ENCODE measurements at places on chromosomes 6 and 20.

DNA sequence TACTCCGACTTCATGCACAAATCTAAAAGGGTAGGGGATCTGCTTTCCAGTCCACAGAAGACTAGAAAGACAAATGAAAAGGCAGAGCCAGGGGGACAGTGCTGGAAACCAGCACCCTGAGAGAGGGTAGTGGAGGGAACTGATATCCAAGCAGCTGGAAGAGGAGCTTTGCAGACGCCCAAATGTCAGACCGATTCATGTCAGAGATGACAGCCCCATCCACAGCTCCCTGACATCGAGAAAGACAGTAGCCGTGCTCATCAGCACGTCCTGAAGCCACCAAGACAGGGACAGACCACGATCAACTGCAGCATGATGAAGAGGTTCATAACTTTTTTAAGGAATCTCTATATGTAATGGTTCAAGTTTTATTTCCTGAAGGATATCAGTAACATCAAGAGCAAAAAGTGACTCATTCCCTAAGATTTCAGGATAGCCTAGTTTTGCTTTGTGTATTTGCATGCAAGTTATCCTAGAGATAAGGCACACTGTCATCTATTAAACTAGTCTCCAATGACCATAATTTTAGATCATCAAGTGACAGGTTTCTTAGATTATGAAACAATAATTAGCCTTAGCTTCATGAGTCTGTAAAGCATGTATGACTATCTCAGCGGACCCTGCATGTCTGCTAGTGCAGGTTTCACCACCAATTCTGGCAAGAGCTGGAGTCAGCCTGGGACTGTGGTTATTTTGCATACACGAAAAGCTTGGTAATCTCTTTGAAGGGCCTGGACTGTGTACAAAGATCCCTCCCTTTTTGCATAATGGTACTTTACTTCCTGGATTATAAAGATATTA, 43.0 kb downstream of the PRDM1 start:
- DNase-seq, result no peak

- DNase-seq, result no peak
Measured at GRCh38 chr6:147141711-147142308, 62.4 kb upstream of the STXBP5 start.

DNA sequence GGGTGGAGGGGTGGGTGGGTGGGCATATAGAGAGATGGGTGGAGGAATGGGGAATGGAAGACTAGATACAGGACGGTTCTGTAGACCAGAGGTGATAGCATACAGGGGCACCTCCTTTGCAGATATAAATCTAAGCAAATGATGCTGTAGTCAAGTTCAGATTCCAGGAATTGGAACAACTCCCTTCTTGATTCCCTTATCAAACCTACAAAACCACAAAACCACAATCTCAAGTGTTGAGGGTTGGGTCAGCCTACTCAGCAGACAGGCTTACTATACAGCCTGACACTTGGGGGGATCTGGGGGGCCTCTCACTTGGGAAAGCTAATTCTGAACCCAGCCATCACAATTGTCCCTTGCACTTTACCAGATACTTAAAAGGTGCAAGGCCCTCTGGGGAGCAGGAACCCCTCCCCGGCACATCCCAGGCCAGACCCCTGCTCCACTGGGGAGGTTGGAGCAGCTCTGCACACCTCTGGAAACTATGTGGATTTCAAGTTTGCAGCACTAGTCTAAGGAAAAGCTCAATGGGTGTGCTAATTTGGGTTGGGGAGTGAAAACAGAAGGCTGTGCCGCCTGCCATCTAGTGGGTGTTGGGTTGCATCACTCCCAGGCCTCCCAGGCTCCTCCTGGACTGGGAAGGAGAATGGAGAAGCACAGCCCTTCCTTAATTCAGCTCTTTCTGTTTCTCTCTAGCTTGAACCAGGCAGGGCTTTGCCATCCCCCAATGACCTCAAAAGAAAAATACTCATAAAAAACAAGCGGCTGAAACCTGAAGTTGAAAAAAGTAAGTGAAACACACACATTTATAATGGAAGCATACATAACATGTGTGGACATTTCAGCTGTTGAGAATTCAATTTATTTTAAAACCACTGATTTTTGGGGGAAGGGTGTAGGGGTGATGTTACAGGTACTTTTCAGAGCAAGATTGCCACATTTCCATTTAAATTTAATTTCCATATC, 121.2 kb upstream of the LAMP5 start:
- peak; percentile 62 for DNase-seq

DNA sequence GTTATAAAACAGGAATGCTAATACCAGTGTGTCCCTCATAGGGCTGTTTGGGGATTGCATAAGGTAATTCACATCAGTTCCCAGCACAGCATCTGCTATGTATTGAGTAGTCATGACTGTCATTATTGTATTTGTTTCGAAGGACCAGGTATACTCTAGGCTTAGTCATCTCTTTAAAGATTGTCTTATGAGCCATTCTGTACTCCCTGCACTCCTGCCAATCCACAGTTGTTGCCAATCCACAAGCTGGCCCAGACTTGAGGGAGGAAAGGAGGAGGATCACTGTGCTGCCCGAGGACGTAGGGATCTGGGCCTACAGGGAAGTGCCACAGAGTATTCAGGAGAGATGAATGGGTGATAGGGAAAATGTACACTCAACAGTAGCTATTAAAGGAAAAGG, 113.0 kb upstream of the TIAM2 start:
- DNase-seq, result no peak

- no peak for DNase-seq
Measured at GRCh38 chr6:26472549-26473290, 15.0 kb downstream of the BTN2A1 start.

GRCh38 chr6:43803055-43803782, 33.2 kb downstream of the VEGFA start:
- peak; percentile 51 for DNase-seq

- no peak for DNase-seq
Measured at GRCh38 chr6:51028276-51028675, 209.6 kb downstream of the TFAP2B start.

GRCh38 chr6:152096863-152097496, 289.5 kb downstream of the ESR1 start:
- DNase-seq, result no peak

GRCh38 chr20:57814529-57814928, 104.7 kb upstream of the PMEPA1 start:
- no peak for DNase-seq

GRCh38 chr6:41463062-41463930, 82.9 kb upstream of the FOXP4 start:
- DNase-seq, result peak; percentile 74

DNA sequence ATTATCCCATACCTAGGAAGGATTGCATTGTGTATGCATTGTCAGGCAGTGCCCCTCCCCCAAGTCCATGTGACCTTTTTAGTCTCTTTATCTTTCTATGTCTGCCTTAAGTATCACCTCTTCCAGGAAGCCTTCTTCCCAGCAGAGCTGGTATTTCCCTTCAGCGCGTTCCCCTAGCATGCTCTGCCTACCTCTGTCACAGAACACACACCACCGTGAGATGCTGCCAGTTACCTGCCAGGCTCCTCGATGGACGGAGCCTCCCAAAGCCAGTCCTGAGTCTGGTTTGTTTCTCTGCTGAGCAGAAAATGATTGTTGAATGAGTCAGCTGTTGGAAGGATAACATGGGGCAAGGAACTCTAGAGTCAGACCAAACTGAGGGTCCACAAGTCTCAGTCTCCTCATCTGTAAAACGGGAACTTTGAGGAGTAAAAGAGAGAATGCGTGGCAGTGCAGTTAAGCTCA, 11.3 kb upstream of the ZNF335 start:
- DNase-seq, result no peak

GRCh38 chr20:63178446-63178820, 37.5 kb downstream of the YTHDF1 start:
- no peak for DNase-seq

- DNase-seq, result no peak
Measured at GRCh38 chr6:47157653-47158219, 115.6 kb upstream of the ADGRF1 start.

GRCh38 chr6:32666420-32667300, at the start of gene HLA-DQB1:
HLA-DQB1 (minus strand) TSS chr6:32666657; CDS start chr6:32666607, 50 bp downstream.
- DNase-seq, result no peak

- DNase-seq, result no peak
Measured at GRCh38 chr20:58945965-58946631, 35.0 kb upstream of the NELFCD start.

GRCh38 chr6:36142971-36143838, 12.9 kb downstream of the MAPK13 start:
- DNase-seq, result no peak

GRCh38 chr6:7033202-7033601, 74.6 kb upstream of the RREB1 start:
- DNase-seq, result no peak

DNA sequence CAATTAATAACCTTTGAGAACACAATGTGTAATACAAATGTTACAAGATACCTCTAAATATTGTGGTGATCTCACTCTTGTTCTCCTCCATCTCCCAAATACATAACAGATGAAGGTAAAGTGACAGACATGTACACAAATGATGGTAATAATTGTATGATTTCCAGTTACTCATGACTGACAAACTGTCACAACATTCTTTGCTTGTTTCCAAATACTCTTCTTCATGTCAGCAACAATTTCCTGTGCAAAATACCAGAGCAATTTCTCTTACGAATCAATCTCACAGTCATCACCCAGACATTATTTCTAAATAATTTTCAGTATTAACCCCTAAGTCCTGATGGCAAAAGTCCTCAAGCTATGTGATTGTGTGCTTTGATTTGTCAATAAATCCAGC, 92.9 kb downstream of the RPS12 start:
- no peak for DNase-seq

GRCh38 chr6:162181741-162182401, 545.7 kb downstream of the PRKN start:
- no peak for DNase-seq

DNA sequence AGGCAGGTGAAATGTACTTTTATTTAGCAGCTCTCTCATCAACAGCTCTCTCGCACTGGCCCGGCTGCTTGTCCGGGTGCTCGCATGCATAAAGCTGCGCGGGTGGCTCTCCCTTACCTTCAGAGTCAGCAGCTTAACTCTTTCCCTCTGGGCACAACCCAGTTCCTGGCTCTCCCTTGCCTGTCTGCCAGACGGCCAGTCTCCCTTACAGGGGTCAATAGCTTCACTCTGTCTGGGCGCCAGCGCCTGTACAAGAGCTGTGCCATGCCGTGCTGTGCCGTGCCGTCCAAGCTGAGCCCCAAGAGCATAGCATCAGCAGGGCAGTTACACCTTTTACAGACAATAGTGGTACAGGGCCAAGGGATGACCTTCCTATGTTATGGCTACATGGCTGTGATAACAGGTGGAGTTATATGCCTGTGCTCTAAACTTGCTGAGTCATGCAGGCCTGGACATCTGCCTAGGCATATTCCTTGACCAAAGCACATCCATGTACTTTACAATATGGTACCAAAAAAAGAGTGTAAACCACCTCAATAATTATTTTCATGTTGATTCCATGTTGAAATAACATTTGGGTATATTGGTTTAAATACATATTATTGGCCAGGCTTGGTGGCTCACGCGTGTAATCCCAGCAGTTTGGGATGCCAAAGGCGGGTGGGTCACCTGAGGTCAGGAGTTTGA, 47.9 kb downstream of the BLTP3A start:
- DNase-seq, result no peak

GRCh38 chr6:138115201-138115600, 8.0 kb upstream of the PERP start:
- no peak for DNase-seq

DNA sequence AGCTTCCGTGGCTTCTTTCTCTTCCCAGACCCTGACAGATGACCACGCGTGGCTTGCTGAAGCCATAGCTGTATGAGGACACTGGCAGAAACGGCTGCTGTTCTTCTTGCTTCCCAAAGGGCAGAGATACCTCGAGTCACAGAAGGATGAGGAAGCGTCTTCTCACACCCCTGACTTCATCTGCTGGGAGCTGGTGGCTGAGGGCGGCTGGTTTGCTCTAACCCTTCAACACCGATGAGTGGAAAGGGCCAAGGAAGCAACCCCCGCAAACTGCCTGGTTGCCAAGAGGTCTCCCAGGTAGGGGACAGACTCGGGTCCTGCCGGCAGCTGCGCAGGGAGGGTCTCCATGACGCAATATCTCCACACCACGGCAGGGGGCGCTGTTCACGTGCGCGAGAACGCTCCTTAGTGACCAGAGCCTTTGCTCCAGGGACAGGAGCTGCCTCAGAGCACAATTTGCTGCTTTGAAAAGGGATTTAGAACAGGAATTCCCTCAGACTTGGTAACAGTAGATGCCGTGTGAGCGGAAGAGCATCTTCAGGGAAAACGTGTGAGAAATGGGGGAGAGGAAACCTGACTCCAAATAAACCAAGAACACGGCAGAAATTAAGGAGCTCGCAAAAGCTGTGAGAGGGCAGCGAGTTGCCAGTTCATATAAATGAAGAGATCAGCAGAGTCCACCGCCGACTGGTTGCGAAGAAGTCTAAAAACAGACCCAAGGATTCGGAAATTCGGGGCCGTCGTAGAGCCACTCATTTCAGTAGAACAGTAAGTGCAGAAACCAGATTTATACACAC, 80.2 kb downstream of the ERMARD start:
- DNase-seq, result peak; percentile 69

GRCh38 chr20:1323256-1323655, 5.7 kb downstream of the SDCBP2 start:
- peak; percentile 45 for DNase-seq

DNA sequence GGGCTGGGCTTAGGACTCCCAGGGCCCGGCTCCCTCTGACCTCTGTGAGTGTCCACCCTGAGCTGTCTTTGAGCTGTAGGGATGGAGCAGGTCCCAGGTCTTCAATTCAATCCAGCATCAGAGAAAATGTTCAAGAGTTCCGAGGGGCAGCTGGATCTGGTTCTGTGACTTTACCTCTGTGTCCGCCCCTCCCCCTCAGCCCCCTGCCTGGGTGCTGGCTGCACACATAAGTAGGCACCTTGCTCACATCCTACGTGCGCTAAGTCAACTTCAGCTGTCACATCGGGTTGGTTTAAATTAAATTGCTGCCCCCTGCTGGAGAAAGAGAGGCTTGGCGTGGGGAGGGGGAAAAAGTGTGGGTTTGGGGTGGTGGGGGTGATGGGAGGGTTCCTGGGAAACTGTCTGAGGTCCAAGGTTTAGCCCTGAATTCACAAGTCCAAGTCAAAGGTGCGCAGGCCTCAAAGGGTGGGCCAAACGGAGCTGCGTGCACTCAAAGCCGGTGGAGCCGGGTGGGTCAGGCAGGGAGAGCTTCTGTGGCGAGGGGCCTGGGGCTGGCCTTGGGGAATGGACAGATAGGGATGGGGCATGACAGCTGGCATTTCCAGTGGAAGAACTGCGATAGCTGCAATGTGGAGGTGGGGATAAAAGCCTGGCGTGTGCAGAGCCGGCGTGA, 3.0 kb downstream of the WFDC5 start:
- no peak for DNase-seq

GRCh38 chr6:11971154-11971553, 41.0 kb upstream of the HIVEP1 start:
- no peak for DNase-seq

Data from heart right ventricle (tissue), 16 donors.